Osteocyte (in vitro differentiated cells): ENCODE measurements at places on chromosomes 13 and 19. TPM values are rescaled to one million over a fixed set of nuclear protein-coding genes. Genes with fewer than 3 reads are reported as not detected.

- no peak for DNase-seq
Observed at GRCh38 chr13:105365831-105366230, 1169.6 kb downstream of the EFNB2 start.

GRCh38 chr13:85417807-85418206, 381.4 kb downstream of the SLITRK6 start:
- DNase-seq: no peak

GRCh38 chr19:43704002-43704705, 11.7 kb upstream of the IRGC start:
- no peak for DNase-seq

DNA sequence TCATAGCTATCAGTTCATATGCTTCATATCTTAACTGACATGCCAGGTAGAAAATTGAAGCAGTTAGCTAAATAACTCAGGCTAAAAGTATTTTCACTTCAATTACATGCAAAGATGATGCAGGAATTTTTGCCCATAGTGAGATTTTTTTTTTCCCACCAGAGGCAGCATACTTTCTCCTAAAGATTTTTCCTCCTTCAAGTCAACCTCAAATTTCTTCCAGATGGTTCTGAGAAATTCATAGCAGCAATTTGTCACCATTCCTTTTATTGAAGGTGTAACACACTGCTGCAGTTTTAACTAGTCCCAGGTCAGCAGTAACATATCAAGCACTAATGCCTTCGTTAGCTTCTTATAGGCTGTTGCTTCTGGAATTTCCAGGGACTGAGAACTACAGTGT, 141.9 kb downstream of the SUCLA2 start:
- no peak for DNase-seq

DNA sequence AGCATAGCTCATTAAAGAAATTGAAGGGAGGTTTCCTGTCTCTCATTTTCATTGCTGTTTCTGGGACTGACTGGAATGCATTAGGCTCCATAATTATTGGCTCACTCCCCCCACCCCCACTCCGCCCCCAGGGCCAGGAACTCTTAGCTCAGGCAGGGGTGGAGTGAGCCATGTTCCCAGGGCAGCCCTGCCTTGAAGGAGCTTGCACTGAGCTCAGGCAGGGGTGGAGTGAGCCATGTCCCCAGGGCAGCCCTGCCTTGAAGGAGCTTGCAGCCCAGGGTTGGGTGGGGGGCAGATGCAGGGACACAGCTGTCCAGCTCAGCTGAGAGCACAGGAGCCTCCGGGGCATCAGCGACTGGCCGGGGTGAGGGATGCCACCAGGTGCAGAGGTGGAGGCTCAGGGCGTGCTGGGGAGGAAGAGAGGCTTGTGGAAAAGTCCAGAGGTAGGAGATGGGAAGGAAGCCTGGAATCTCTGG, 39.1 kb upstream of the TFDP1 start:
- DNase-seq: no peak

GRCh38 chr19:13961826-13962698, 9.8 kb downstream of the DCAF15 start:
- no peak for DNase-seq

DNA sequence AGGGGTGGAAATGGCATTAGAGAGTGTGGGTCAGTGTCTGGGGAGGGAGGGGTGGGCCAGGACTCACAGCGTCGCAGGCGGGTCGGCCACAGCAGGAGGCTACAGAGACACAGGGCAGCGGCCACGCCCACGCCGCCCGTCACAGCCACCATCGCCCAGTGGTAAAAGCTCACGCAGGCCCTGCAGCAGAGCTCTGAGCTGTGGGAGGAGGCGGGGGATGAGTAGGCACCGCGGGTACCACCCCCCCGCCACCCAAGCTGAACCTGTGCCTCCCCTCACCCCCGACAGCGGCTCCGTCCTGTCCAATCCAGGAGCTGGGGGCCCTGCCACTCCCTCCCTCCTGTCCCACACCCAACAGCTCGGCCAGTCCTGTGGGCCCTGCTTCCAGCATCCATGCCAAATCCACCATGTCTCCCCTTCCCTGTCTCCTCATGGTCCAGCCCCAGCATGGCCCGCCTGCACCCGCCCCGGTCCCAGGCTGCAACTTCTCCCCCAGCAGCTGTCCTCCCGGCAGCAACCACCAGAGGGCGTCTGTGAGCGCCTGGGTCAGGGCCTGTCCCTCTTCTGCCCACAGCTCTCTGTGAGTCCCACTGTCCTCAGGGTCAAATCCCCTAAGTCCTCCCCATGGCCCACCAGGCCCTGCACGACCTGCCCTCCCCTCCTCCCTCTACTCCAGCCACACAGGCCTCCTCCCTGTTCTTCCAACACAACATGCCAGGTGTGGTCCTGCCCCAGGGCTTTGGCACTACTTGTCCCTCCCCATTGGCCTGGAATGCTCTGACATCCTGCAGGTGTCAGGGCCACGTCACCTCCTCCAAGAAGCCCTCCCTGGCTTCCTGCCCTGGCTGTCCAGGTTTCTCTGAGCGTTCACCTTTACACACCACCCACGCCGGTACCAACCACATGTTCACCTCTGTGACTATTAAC, 6.0 kb downstream of the TEKTIP1 start:
- DNase-seq: peak; percentile 94

DNA sequence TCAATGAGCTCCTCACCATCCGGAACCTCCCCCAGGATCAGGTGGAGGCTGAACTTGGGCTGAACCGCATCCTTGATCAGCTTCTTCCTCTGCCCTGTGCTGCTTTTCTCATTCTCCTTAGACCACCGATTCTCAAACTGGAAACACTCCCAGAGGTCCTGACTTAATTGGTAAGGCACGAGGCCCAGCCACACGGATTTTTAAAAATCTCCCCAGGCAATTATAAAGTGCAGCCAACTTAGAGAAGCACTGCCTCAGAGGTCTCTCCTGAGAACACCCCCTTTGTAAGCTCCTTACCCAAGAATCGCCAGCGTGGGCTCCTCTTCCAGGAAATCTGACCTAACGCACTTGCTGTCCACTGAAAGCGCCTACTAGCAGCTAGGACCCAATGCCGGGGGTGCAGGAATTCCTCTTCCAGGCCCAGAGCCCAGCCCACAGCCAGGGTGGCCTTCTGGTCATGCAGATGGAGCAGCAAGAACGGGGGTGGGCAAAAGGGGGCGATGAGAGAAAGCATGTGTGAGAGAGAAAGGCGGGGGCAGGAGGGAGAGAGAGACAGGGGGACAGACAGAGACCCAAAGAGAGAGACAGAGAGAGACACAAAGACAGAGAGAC, 66.9 kb upstream of the CACNA1A start:
- DNase-seq: no peak

- peak; percentile 30 for DNase-seq
Observed at GRCh38 chr13:111337206-111337605, 16.8 kb downstream of the TEX29 start.

DNA sequence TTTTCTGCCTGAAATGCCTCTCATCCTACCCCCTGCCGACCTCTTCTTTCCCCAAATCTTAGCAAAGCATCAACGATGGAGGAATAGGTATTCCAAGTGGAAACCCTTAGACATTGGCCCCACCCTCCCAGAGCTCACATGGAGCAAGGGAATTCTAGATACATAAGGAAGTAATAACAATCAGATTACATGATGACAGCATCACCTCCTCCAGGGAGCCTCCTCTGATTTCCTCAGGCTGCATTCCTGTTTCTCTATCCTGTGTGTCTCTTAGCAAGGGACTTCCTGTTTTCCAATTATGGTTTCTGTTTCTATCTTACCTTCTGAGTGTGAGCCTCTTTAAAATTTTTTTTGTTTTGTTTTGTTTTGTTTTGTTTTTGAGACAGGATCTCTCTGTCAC, 246.6 kb downstream of the TSHZ3 start:
- DNase-seq: no peak

DNA sequence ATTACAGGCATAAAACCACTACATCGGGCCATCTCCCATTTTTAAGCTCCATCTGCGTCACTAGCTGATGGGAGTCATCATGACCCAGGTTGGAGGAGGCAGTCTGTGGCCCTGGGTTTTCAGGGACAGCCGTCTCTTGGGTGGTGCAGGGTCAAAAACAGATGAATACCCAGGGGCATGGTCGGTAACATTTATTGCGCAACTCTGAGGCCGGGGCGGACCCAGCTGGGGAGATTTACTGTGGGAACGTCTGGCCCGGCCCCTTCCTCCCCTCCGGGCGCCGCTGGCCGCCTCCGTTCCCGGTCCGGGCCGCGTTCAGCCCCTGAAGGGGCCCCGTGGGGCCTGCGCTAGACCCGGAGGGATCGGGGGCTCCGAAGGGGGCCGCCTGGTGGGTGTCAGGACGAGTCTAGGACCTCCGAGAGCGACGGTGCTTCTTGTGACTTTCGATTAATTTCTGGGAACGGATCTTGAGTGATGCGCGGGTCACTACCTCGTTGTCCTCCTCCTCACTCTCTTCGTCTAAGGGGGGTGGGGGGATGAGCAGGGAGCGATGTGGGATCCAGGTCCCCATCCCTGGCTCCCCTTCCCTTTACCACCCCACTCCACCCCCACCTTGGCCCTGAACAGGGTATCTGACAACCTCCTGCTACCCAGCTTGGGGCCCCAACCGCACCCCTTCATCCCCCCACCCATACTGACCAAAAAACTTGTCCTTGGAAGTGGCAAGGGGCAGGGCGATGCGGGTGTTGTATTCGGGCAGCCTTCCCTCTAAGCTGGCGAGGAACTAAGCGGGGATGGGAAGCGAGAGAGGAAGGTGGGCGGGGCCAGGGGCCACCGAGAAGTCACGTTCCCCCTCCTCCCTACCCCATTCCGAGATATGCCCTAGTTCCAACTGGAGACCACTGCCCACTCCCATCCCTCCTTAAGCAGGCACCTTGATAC, 1.6 kb upstream of the RGL3 start:
- no peak for DNase-seq

GRCh38 chr13:46119883-46120614, 15.2 kb upstream of the CPB2 start:
- DNase-seq: no peak

DNA sequence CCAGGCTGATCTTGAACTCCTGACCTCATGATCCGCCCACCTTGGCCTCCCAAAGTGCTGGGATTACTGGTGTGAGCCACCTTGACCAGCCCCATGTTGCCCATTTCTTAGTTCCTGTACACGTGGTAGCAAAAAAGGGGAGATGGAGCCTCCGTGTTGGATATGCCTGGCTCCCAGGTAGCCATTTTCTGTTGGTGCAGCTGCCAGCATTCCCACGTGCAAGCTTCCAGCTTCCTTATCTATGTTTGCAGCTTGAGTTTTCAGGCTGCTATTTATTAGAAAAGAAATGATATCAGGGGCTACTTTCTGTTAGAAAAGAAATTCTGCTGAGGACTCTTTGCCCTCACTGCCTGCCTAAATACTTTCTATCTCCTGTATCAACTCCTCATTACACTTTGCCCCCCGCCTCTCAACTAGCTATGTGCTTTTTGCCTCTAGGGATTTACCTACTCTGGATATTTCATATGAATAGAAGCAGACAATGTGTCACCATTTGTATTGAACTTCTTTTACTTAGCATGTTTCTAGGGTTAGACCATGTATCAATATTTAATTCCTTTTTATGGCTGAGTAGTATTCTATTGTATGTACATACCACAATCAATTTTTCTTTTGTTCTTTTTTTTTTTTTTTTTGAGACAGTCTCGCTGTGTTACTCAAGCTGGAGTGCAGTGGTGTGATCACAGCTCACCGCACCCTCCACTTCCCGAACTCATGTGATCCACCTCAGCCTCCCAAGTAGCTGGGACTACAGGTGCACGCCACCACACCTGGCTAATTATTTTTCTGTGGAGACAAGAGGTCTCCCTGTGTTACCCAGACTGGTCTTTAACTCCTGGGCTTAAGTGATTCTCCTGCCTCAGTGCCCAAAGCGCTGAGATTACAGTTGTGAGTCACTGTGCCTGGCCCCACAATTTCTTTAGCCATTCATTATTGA, 3.4 kb upstream of the TMED1 start:
- no peak for DNase-seq

- no peak for DNase-seq
Observed at GRCh38 chr13:77774181-77774580, 76.7 kb downstream of the SLAIN1 start.

SACS gene
- total RNA-seq: 32.1 and 33.6 TPM in 2 replicates

NCLN gene
- total RNA-seq: 60.6 and 61.9 TPM in 2 replicates

NLRP11 gene
- total RNA-seq: not detected in 2 replicates

MYBPC2 gene
- not detected in 2 replicates for total RNA-seq
